ENCODE measurements at places on chromosomes 1 and 21.

DNA sequence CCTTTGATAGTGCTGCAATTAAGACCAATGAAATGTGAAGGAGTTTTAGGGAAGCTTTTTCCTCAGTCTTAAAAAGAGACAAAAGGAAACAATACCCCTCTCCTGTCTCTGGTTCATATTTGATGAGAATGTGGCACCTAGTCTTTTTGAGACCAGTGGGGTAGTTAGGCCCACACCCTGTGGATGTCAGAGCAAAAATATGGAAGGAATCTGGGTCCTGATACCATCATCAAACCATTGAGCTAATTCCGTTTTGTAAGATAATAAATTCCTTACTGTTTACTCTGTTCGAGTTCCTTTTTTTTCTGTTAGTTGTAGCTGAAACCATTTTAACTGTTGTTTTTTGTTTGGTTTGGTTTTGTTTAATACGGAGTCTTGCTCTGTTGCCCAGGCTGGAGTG is 33.3 kb downstream of the PTPRC start:
- no peak for DNase-seq

DNA sequence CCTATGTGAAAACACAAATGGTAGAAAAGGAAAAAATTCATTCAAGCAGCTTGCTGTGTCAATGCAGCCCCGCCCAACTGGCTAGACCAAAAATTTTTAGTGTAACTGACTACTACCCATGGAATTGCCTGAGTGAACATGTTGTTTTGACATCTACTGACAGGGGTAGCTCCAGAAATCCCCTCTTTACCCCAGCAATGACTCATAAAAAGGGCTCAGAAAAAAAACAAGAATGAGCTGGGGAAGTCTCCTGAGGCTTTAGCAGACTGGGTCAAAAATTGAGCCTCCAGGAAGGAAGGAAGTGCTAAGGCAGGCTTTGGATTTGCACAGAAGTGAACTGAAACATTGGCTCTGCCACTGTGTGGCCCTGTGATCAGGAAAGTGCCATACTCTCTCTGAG is 24.4 kb upstream of the FGGY start:
- no peak for DNase-seq

- DNase-seq, result no peak
Measured at GRCh38 chr1:198101716-198102453, 54.9 kb upstream of the NEK7 start.

DNA sequence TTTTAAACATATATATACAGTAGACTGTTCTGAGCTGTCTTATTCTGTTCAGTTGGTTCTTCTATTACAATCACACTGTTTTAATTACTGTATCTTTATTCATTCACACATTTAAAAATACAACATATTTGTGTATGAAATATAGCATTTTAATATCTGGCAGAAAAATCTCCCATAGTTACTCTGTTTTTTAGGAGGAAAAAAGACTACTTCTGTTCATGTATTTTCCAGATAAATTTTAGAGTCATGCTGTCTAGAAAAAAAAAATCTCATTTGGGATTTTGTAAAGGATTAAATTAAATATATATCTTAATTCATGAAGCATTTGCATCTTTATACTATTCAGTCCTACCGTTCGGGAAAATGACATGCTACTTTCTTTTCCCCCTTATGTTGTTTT is 101.8 kb upstream of the CD34 start:
- DNase-seq, result no peak

GRCh38 chr21:37916310-37917051 is at the start of gene KCNJ6:
KCNJ6 (minus strand) TSS chr21:37916457; CDS start chr21:37840682, 75,775 bp downstream.
- DNase-seq, result peak; percentile 32

- DNase-seq, result peak; percentile 31
Measured at GRCh38 chr1:161166669-161167548, 683 bp downstream of the PPOX start.
